ENCODE measurements at places on chromosomes 12 and 14. TPM values are rescaled to one million over a fixed set of nuclear protein-coding genes. Genes with fewer than 3 reads are reported as not detected.

The CCDC196 gene
- not detected for total RNA-seq

- peak overlapping the region; percentile 76 for H3K4me3 ChIP-seq
- H3K36me3 ChIP-seq = peaks cover 11% of the 10 kb centered on the region
- H3K4me1 ChIP-seq = no peaks in the 10 kb centered on the region
- no peaks in the 10 kb centered on the region for H3K27me3 ChIP-seq
- H3K27ac ChIP-seq = peak overlapping the region; percentile 95
Measured at GRCh38 chr12:56725723-56726102, 614 bp upstream of the NACA start.

The LPAR5 gene
- total RNA-seq = 3.7 TPM

DNA sequence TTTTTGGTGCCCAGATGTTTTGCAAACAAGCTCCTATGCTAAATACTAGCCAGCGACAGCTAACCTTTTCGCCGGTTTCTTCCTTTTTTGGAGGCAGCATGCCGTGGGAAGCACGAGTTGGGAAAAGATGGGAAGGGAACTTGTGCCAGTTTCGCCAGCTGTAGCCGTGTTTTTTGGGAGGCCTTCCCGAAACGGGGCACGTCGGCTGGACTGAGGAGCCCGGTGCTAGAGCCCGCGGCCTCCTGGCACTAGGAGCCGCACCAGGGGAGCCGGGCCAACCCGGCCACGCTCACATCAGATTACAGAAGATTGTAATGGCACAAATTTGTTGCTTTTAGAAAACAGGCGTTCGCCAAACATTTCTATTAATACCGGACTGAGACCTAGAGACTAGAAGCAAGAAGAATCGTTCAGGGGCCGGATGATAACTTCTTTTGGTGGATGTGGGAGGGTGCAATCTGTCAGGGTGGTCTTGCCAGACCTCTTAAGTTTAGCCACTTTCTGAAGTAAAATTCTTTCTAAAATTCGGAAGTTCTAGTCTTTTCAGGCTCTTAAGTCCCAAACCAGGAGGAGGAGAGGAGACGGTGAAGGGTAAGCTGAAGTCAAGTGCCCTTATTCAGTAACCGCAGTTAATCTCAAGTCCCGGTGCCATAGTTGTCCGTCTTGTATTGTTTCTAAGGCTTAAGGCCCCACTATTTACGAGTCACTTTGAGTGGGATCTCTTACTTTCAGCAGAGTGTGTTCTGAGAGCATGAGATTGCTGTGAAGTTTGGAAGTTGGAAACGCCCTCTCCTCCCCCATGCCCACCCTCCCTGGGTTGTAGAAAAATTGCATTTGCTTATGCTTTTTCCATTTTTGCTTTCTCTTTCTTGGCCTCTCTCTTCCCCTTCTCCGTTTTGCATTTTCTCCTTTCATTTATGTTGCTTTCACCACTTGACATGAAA is 1.3 kb downstream of the RASSF3 start:
- peak overlapping the region; percentile 94 for H3K27ac ChIP-seq
- H3K4me1 ChIP-seq = no peaks in the 10 kb centered on the region
- DNase-seq = no peak
- H3K27me3 ChIP-seq = no peaks in the 10 kb centered on the region
- H3K36me3 ChIP-seq = no peaks in the 10 kb centered on the region

The CISTR gene
- 3.7 TPM for total RNA-seq

- no peak for DNase-seq
- H3K36me3 ChIP-seq = no peaks in the 10 kb centered on the region
- no peak overlapping the region for H3K4me3 ChIP-seq
- H3K4me1 ChIP-seq = no peaks in the 10 kb centered on the region
- no peaks in the 10 kb centered on the region for H3K27me3 ChIP-seq
- H3K27ac ChIP-seq = no peak overlapping the region
Measured at GRCh38 chr12:13973996-13974395, 7.4 kb downstream of the GRIN2B start.

DNA sequence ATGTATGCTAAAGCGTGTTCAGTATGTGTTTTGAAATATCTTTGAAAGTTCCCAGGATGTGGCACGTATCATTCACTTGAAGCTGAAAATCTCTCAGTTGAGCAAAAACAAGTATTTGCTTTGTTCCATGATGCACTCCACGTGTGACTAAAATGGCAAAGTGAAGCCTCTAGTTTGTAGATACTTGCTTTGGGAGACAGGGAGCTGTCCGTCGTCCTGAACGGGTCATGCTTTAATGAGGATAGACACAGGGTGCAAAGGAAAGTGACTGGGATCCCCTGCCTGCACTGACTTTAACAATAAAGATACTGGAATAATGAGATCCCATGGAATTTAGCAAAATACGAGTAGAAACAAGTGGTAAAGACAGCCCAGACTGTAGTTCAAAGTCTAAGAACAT is 991.4 kb downstream of the NRXN3 start:
- DNase-seq = no peak
- no peaks in the 10 kb centered on the region for H3K27me3 ChIP-seq
- H3K27ac ChIP-seq = no peak overlapping the region
- no peaks in the 10 kb centered on the region for H3K4me1 ChIP-seq
- H3K4me3 ChIP-seq = no peak overlapping the region
